ENCODE measurements at places on chromosomes 5 and 9.
A peak's percentile ranks its signal among the peaks of the same experiment; 100 is the strongest.

DNA sequence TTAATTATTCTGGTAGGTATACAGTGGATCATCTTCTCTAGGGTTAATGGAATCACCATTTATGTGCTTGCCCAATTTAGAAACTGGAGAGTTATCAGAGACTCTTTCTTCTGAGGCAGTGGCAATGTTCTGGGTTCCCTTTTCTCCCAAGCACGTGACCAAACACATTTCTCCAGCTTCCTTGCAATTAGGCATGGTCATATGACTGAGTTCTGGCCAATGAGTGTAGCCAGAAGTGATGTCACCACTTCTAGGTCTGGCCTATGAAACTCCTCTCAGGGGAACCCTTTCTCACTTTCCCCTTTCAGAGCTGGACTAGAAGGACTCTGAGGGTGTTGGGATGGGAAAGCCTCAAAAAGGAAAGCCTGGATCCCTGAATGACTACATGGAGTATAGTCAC lies 172.0 kb downstream of the NSG2 start:
- DNase-seq = no peak
- H3K36me3 ChIP-seq = no peaks in the 10 kb centered on the region
- H3K4me1 ChIP-seq = no peaks in the 10 kb centered on the region

DNA sequence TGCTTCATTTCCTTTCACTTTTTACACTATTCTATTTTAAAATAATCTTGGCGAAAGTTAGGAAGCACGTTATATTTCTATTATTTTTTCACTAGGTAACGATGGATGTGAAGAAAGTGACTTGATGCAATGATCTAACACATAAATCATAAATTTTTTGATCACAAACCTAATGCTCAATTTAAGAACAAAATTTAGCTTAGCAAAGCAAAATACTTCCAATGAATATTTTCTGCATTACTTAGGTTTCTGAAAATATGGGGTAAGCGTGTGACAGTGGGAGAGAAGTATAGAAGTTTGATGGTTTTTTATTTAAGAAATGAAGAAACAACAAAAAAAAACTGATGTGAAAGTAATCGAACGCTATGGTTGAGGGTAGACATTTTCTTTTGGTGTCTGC lies 1528.7 kb upstream of the CDH9 start:
- H3K4me1 ChIP-seq = no peaks in the 10 kb centered on the region
- DNase-seq = no peak
- H3K27me3 ChIP-seq = no peaks in the 10 kb centered on the region
- H3K4me3 ChIP-seq = no peak overlapping the region
- H3K36me3 ChIP-seq = no peaks in the 10 kb centered on the region
- H3K27ac ChIP-seq = no peak overlapping the region

- DNase-seq = no peak
- H3K36me3 ChIP-seq = no peaks in the 10 kb centered on the region
- no peak overlapping the region for H3K4me3 ChIP-seq
- no peaks in the 10 kb centered on the region for H3K27me3 ChIP-seq
Measured at GRCh38 chr9:16637218-16637617, 233.3 kb downstream of the BNC2 start.

DNA sequence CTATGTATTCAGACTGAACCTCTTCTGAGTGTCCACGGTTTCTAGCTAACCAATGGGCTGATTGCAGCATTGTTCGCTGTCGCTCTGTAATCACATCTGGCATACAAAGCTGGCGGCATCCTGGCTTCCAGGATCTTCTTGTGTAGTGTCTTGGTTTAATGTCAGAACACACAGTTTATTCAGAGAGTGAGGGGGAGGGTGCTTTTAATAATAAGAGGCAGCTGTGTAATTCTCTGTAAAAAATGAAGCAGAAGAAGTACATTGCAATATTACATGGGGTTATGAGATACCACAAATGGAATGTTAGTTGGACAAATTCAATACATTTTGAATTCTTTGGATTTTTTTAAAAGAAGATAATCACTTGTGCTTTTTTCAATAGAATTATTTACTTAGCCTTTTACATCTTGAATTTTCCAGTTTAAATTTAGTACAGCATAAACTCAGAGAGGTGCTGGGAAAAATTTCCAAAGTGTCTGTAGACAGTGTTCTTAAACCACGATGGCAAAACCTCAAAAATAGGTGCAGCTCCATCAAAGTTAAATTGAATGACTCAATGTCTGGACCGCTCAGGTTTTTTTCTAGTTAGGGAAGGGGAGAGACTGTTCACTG lies 206.0 kb downstream of the PCSK1 start:
- DNase-seq = peak; percentile 93
- H3K4me1 ChIP-seq = peaks cover 9% of the 10 kb centered on the region
- H3K4me3 ChIP-seq = peak overlapping the region; percentile 31

DNA sequence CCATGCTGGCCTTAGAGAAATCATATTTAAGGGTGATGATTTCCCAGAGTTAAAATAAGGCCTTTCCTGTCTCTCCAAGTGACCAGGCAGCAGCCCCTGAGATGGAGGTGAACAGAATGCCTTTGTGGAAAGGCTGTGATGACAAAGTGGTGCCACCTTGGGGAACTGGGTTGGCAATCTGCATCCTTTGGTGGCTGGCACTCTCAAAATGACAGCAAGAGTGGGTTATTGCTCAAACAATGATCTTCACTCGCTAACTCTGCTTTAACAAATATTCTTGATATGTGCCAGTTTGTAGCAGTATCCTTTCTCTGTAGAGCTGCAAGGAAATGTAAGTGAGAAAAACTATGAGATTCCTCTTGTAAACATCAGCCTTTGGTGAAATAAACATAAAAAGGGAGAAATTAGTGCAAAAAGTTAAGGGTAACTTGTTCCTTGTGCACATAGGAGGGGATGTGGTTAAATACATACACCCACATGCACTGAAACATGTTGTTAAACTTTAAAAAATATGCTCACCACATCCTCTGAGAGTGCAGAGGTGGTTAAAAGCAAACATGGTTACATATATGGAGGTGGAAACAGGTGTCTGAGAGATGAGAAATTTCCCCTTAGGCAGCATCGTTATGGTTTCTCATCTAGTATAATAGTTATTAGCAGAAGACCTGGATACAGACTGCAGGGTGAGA lies 373.4 kb upstream of the CTNND2 start:
- H3K4me1 ChIP-seq = no peaks in the 10 kb centered on the region
- no peak overlapping the region for H3K4me3 ChIP-seq
- no peaks in the 10 kb centered on the region for H3K36me3 ChIP-seq
- no peaks in the 10 kb centered on the region for H3K27me3 ChIP-seq
- DNase-seq = no peak

DNA sequence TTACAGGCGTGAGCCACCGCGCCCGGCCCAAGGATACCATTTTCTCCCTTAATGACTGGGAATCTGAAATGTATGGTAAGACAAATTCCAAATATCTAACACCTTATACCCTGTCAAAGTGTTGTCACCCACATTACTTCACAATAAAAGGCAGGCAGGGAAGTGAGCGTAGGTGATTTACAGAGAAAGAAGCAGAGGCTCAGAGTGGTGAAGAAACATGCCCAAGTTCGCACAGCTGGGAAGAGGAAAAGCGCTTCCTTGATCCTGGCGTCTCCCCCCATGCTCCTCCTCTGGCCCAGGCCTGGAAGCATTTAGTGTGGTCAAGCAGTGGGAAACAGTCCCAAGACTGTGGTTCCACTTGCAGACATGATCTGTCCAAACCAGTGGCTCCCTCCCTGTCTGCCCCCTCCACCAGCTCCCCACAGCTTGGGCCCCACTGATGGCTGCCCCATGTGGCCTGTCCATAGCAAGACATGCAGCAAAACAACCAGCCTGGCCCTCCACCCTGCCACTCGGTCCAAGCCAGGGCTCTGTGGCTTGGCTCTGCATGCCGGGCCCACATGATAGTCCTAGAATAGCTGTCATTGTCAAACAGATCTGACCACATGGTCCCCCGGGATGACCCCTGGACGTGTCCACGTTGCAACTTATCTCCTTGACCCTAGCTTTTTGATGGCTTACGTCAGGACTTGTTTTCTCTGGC lies 107.2 kb downstream of the TTLL11 start:
- DNase-seq = no peak
- H3K27ac ChIP-seq = no peak overlapping the region
- H3K4me3 ChIP-seq = no peak overlapping the region
- no peaks in the 10 kb centered on the region for H3K27me3 ChIP-seq
- peaks cover 2% of the 10 kb centered on the region for H3K36me3 ChIP-seq

Data from fibroblast of lung (primary cell).